Stimulated activated CD4-positive, alpha-beta T cell treated with anti-CD3 and anti-CD28 coated beads, Interleukin-2, amount 100 ng/mL, for 24 hours (primary cell): ENCODE measurements at places on chromosomes 6 and 20.
A peak's percentile ranks its signal among the peaks of the same experiment; 100 is the strongest.

GRCh38 chr6:70351461-70351860 lies 48.6 kb upstream of the COL9A1 start:
- DNase-seq: no peak

DNA sequence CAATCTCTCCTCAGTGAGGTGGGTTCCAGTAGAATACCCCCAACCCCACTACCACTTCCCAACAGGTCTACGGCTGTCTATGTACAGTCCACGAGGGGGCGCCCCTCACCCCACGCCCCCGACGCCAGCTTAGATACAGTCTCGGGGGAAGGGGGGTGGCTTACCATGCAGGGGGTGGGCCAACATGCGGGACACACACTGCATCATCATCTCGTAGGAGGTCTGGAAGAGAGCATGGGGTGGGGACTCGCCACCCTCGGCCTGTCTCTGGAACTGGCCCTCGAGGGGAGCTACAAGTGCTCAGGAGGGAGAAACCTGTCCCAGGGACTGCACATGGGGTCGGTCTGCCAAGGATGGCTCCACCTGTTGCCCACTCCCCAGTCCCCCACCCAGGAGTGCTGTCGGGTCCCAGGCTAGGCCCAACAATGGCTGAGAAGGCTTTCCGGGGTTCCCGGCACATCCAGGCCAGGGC lies 8.5 kb downstream of the MTCH1 start:
- DNase-seq: peak; percentile 29

GRCh38 chr6:125808591-125808990 lies 17.8 kb downstream of the NCOA7 start:
- no peak for DNase-seq

GRCh38 chr6:117907601-117908245 lies 659 bp downstream of the SLC35F1 start:
- DNase-seq: peak; percentile 1

- DNase-seq: no peak
Observed at GRCh38 chr20:45857882-45858216, 435 bp downstream of the ZSWIM3 start.

- DNase-seq: no peak
Observed at GRCh38 chr6:12522347-12522746, 194.2 kb upstream of the PHACTR1 start.

GRCh38 chr6:16781348-16782169 lies 20.3 kb upstream of the ATXN1 start:
- DNase-seq: no peak

DNA sequence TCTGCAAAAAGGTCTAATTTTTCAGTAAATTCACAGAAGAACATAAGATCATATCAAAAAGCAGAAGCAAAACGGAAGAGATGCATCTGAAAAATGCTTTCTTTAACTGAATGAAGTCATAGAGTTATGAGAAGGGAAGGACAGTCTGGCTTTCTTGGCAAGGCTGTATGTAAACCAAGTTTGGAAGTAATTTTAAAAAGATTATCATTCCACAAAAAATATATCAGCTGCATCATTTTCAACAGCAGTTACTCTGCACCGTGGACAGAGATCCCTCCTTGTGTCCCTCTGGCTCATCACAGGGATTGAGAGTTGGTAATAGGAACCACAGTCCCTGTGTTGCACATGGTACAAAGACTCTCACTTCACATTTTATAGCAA lies 258.5 kb downstream of the HIVEP2 start:
- DNase-seq: no peak

DNA sequence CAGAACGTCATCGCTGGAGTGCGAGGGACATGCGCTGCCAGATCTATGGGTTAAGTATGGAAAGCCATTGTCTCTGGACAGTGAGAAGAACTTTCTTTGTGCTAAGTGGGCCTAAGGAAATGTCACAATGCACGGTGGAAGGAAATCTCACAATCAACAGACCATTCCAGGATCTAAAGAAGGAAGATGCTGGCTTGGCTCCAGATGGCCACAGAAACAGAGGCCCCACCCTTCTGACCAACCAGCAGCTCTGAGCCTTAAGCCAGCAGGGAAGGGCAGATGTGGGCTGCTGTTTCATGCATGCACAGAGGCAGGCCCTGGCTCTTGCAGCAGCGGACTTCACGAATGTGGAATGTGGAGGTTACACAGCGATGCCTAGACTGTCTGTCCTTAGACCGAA lies 156.3 kb downstream of the SOBP start:
- no peak for DNase-seq

GRCh38 chr20:62617711-62618483 lies 24.4 kb upstream of the SLCO4A1 start:
- DNase-seq: peak; percentile 69

DNA sequence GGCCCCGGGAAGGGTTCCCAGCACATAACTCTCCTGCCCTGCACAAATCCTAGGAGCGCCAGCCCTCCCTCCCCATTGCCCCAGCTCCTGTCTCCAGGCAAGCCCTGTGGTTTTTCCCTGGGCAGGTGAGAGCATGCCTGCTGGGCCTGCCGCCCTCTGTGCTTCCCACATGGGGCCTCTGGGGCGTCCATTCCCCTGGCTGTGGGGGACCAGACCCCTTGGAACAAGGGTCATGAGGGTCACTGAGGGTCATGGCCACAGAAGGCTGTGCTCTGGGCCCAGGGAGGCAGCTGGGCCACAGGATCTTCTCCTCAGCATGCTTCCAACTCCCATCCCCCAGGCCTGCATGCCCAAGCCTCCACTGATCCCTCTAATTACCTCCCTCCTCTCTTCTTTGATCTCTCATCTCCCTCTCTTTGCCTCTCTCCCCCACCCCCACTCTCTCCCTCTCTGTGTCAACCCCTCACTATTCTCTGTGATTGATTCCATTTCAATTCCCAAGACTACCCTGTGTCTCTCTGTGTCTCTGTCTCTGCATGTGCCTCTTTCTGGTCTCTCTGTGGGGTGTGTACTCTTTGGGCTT lies 6.1 kb downstream of the MDFI start:
- no peak for DNase-seq

DNA sequence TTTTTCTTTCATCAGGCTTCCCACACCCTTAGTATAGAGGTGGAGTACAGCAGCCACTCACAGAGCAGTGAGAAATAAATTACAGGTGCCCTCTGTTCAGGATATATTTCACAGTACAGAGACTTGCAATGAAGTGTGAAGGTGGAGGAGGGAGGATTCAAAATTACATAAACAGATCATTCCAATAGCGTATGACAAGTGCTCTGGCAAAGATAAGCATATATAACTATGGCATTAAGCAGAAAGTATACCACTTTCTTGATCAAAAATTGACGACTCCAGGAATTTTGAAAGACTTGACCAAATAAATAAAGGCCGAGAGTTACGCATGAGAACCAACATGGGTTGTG lies 108.7 kb downstream of the GPX5 start:
- DNase-seq: no peak

DNA sequence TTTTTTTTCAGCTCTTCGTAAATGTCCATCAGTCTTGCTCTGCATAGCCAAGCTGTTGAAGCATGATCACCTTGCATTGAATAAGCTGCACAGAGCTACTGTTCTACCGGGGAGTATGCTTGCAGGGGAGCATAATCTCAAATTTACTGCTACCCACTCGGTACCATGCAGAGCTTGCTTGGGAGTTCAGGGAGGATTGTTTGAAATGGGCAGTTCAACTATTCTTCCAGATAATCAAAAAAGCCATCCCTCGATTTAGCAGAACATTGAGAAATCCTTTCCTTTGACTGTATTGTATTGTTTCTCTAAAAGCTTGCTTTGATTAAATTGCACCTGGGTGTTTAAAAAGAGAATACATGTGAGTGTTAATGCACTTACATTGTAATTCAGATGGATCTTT lies 332.6 kb downstream of the UTRN start:
- no peak for DNase-seq

GRCh38 chr20:50417023-50417329 lies 93.2 kb upstream of the PTPN1 start:
- no peak for DNase-seq

- DNase-seq: no peak
Observed at GRCh38 chr6:46990031-46990644, 52.0 kb downstream of the ADGRF1 start.

GRCh38 chr6:125745281-125746018 lies 4.0 kb upstream of the HEY2 start:
- DNase-seq: no peak
